Motor neuron (in vitro differentiated cells): ENCODE measurements at places on chromosomes 4 and X. TPM values are rescaled to one million over a fixed set of nuclear protein-coding genes. Genes with fewer than 3 reads are reported as not detected.

DNA sequence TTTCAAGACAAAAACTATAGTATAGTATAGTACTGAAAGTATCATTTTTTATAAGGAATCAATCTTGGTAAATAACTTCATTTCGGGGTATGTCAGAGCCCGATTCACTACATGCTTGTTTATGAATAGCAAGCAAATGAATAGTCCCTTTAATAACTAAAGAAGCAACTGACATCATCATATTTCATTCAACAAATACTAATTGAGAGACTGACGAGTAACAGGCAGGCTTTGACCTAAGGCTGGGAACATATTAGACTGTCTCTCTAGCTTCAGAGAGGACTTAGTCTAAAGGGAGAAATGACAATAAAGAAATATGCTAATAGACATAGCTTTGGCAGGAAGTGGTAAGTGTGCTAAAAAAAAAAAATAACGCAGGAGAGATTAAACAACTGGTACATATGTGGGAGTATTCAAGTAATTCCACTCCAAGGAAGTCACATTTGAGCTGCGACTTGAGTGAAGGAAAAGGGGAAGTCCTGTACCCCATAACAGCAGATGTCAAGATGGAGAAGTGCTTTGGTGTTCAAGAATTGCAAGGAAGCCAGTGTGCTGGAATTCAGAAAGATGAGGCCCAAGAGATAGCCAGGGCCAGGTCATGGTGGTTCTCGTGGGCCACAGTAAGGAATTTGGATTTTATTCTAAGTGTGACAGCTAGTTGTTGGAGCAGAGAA, 284.9 kb downstream of the FBXO8 start:
- ATAC-seq: no peak

DNA sequence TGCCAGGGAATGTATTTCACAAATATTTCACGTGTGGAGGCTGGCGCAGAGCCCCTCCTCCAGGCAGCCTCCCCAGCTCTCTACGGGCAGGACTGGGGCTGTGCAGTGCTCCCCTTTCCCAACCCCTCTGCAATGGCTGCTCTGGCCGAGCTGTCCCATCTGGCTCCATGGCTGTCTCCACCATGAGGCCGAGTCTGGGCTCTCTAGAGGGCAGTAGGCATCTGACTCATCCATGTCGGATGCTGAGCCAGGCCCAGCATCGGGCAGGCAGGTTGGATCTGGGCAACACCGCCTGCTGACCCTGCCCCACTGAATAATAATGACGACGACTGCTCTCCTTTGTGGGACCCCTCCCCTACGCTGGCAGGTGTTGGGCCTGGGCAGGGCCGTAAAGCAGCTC, 11.0 kb upstream of the SH3TC1 start:
- peak; percentile 40 for ATAC-seq

GRCh38 chrX:71298119-71298518, 3.4 kb upstream of the ITGB1BP2 start:
- ATAC-seq: no peak

DNA sequence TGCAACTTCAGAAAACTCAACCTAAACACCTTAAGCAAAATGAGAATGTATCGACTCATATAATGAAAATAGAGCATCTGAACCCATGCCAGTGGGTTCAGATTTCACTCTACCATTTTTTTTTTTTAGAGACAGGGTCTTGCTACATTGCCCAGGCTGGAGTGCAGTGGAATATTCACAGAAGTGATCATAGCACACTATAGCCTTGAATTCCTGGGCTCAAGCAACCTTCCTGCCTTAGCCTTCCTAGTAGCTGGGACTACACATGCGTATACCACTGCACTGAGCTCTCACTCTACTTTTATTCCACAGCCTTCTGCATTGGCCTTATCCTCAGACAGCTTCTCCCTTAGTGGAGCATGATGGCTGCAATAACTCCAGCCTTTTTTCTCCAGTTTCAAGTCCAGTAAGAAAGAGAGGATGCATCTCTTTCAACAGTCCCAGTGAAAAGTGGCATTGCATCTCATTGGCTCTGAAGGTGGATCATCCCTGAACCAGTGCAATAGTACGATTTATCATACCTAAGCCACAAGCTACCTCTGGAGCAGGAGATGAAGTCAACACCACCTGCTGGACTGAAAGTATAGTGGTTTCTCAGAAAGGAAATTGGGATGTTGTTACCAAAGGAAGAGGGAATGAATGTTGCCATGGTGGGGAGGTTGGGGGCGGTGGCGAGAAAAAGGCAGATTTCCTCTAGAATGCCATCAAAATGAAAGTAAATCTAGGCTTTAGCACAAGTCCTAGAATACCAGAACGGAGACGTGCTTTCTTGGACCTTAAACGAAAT, 2.0 kb upstream of the SOD3 start:
- no peak for ATAC-seq

- ATAC-seq: no peak
Measured at GRCh38 chr4:172543249-172543648, 625.4 kb upstream of the GALNT7 start.

GRCh38 chr4:94743838-94744237, 13.9 kb upstream of the BMPR1B start:
- ATAC-seq: no peak

DNA sequence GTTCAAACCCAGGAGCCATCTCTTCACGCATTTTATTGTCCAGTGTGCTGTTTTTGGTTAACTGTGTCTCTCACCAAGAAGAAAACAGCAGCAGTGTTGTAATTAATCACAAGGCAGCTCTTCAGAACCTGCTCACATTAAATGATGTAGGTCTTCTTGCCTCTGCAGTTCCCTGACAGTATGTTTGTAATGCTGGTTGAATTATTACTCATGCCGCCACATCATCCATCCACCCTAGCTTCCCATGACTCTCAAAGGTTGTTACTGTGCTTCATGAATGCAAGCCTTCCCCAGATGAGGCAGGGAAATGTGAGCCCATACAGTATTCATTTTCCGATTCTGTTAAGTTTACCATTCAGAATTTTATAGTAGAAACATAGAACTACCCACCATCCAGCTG, 17.4 kb downstream of the TLR10 start:
- ATAC-seq: no peak

DNA sequence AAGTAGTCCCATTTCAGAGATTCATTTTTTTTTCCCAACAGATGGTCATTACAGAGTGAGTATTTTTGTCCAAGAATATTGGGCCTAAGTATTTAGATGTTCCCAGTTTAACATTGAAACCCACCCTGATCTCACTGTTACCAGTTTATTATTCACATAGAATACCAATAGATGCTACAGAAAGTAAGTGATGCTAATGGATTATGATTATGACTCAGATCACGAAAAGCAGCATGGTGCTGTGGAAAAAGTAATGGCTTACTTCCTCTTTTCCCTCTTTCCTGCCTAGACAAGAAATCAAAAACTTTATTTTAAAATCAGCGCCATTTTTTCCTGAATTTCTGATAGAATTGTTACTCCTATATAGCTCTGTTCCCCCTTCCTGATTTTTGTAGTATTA, 51.9 kb downstream of the GSPT2 start:
- no peak for ATAC-seq

GRCh38 chrX:72304877-72305276, 837 bp downstream of the CITED1 start:
- no peak for ATAC-seq

DNA sequence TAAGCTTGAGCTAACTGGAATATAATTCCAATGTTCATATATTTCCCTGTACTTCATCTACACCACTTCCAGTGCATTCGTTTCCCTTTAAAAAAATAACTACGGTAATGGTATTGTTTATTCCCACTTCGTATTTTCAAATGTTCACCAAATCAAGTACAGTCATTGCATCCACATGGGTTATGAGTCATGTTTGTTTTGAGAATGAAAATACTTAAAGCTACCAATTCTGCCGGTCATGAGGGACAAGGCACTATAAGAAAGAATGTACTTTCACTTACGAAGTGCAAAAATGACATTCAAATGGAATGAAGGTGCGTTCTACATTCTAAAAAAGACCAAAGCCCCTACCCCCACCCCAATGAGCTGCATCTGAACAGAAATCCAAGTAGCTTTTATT, 174.4 kb upstream of the FGF13 start:
- ATAC-seq: no peak

DNA sequence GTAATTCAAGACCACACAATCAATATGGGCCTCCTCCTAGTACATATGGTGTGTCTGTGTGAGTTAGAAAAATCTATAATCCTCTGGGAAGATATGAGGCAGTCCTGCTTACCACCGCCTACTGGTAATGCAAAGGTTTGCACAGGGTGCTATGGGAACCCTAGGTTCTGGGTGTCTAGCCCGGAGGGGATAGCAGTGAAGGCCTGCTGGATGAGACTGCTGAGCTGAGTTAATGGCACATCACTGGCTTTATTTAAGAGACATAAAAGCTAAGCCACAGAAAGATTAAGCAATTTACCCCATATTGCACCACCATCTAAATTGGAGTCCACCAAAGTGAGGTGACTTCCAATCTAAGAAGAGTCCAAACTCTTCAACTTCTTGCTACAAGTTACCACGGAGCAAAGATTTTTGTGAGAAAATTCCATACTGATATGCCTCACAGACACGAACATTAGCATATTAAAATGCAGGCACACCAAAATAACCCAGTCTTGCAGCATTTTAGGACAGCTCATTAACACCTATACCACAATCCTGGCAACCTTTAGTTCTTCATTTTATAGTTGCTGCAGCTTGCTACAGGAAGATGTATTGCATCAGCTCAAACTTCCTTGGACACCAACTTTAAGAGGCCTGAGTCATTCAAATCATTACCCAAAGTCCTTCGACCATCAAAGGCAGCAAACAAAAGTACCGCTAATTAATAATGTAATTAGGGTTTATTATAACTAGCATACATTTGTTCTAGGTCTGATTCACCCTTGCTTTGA, 13.7 kb downstream of the DGKK start:
- no peak for ATAC-seq

The DKK2 gene
- 0.85 and 0.99 TPM in 2 replicates for total RNA-seq

The ODAPH gene
- 0.05 TPM in 1 of 2 replicates, not detected in the other for total RNA-seq

The CRMP1 gene
- 3.5 and 3.9 TPM in 2 replicates for total RNA-seq

The USP26 gene
- 0.36 TPM in 1 of 2 replicates, not detected in the other for total RNA-seq

DNA sequence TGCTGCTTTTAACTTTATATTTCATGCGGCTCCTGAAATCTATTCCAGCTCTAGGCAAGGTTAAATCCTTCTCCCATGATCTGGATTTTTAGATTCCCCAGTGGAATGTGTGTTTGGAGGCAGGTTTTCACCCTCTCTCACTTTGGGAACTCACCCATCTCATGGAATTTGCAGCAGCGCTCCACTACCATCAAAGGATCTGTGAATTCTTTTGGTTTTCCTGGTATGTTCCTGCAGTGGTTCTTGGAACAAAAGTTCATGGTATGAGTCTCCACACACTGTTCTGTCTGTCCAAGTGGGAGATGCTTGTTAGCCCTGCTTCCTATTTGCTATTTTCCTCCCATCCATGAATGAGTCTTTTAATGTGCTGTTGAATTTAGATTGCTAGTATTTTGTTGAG, 14.0 kb downstream of the APOOL start:
- no peak for ATAC-seq

The RPL36A gene
- total RNA-seq: 4,670 and 4,859 TPM in 2 replicates

- ATAC-seq: no peak
Measured at GRCh38 chr4:40916218-40916555, 166.4 kb downstream of the NSUN7 start.
